Activated CD4-positive, alpha-beta T cell treated with anti-CD3 and anti-CD28 coated beads for 24 hours (primary cell): ENCODE measurements at places on chromosomes 4 and X.

GRCh38 chr4:26451597-26451996 lies 38.7 kb downstream of the CCKAR start:
- DNase-seq = no peak

GRCh38 chr4:79991601-79992000 lies 81.4 kb downstream of the ANTXR2 start:
- no peak for DNase-seq

- DNase-seq = no peak
Observed at GRCh38 chr4:183727482-183727881, 68.4 kb downstream of the TRAPPC11 start.

GRCh38 chr4:141497627-141498026 lies 138.8 kb upstream of the IL15 start:
- no peak for DNase-seq

DNA sequence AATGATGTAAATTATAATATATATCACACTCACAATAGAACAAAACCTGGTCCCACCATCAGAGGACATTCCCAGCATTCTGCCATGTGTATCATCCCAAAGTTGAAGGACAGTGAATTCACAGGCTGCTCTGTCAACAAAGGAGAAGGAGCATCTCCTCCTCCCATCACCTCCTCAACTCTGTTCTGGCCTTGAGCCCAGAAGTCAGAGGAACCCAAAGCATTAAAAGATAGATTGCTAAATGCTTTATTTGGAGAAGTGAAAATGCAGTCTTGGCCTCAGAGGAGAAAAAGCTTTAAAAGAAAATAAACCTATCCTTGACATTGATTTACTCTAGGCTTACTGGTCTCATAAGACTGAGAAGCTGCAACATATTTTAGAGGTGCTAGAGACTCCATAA lies 268.8 kb upstream of the RASGEF1B start:
- no peak for DNase-seq

DNA sequence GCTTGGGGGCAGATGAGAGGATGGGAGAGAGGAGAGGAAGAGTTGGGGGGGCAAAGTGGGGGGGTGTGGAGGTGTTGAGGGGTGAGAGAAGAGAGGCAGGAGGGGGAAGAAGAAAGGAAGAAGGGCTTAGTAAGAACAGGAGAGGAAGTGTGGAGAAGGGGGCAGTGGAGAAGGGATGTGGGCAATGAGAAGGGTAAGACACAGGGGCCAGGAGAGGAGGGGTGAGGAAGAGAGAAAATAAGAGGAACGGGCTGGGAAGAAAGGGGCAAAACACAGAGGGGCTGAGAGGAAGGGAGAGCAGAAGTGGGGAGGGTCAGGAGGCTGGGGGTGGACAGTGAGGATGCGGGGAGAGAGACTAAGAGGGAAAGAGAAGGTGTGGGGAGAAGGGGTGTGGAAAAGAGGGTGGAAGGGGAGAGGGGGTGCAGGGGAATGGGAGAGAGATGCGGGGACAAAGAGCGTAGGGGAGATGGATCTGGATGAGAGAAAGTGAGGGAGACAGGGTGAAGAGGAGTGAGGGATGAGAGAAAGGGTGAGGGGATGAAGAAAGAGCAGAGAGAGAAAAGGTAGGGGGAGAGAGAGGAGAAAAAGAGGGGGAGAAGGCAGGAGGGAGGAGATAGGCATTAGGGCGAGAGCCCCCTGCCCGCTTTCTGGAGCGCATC lies 12.9 kb downstream of the SH3KBP1 start:
- DNase-seq = no peak

- DNase-seq = no peak
Observed at GRCh38 chr4:37799941-37800554, 26.4 kb upstream of the PGM2 start.
